Vagina (tissue), 2 donors: ENCODE measurements at places on chromosomes 12 and 14.

DNA sequence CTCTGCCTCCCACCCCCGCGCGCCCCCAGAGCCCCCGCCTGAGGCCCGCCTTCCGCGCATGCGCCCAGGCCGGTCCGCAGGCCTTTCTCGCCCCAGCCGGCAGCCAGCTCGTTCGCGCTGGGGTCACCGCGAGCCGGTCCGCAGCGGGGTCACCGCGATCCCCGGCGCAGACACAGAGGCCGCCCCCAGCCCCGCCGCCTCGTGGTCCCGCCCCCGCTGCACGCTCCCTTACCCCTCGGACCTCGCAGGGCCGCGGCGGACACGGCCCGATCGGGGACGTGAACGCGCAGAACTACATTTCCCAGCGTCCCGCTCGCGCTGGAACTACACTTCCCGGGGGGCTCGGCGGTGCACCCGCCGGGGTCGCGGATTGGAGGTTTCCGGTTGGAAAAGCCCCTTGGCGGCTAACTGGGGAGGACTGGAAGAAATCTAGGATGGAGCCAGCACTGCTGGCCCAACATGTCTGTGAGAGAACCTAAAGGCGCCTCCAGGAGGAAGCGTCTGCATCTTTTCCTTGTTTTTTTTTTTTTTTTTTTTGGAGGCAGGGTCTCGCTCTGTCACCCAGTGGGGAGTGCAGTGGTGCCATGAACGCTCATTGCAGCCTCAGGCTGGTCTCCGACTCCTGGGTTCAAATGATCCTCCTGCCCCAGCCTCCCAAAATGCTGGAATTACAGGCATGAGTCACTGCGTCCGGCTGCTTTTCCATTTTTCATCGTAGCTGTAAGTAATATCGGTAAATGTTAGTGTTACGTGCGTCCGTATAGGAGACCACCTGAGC, at the start of gene ZNF605:
ZNF605 (minus strand) TSS at position 296 of the 778 bp plus-strand sequence. CDS start 10,671 bp downstream, outside the sequence.
- DNase-seq = no peak

DNA sequence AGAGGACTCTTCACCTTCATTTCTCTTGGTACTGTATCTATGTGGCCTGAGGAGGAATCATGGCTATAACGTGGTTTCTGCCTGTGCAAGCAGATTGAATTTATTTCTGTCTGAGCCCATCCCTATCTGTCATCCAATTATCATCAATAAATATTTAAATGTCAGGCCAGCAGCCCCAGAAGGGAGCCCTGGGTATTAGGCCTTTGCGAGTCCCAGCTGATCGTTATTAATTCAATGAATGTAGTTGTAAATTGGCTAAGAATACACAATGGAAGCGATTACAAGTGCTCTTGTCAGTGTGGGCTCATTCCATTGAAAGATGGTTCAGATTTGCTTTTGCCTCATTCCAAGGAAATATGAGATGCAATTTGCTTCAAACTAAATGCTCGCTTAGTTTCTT, 142.0 kb downstream of the KTN1 start:
- DNase-seq = no peak

GRCh38 chr12:19075711-19076340, 53.7 kb upstream of the PLEKHA5 start:
- DNase-seq = no peak

DNA sequence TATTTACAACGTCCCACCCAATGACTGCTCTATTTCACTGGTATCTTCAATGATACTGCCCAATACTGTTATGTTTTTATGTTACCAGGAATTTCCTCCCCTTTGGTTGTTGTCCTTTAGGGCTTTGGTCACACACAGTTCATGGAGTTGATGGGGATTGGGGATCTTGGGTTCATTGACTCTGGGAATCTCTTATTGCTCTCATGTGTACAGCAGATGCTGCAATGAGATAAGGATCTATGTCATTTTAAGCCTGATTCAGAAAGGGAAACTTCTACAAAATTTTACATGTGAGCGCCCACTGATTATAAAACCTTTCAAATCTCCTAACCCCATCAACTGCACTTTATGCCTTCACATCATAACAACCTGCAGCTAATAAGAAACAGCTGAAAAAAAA, 67.2 kb downstream of the FAR2 start:
- no peak for DNase-seq

DNA sequence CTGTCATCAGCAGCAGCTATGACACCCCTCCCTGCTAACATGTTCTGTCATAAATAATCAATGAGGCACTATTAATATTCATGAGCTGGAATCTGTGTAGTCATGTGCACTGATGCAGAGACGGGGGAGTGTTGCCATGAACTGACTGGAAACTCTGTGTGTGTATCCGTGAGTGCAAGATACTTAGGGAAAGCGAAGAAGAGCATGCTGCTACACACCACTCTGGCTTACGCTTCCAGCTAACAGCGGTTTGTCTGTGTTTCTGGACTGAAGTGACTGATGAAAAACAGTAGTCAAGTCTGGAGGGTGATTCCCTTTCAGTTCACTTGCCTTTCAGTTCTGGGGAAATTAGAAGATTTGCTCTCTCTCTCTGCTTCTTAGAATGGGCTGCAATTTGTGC, 249.4 kb downstream of the PDZRN4 start:
- no peak for DNase-seq

DNA sequence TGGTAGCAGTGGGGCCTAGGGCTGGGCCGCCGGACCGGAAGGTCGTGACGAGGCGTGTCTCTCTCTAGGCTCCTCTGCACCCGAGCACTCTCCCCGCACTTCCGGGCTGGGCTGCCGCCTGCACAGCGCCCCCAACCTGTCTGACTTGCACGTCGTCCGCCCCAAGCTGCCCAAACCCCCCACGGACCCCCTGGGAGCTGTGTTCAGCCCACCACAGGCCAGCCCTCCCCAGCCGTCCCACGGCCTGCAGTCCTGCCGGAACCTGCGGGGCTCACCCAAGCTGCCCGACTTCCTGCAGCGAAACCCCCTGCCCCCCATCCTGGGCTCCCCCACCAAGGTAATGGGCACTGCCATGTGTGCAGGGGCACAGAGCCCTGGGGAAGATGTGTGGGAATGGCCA, 13.3 kb upstream of the PUS1 start:
- no peak for DNase-seq

DNA sequence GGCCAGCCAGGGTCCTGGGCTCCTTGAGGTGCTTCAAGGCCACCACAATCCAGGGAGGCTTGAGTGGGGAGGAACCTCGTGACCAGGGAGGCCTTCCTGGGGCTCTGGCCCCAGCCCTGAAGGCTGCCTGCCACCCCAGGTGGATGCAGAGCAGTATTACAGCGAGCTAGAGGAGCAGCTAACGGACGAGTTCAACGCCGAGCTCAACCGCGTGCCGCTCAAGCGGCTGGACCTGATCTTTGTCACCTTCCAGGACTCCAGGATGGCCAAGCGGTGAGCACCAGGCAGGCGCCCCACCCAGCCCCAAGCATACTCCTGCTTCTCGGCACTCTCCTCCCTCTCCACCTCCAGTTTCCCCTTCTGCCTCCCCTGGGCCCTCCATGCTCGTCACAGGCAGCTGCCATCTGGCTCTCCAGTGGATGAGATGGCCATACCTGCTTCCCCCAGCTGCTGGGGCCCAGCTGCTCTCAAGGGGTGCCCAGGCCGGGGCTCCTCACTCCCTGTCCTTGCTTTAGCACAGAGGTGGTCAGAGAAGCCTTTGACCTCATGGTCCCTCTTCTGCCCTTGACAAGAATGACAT, 30.6 kb downstream of the NGB start:
- no peak for DNase-seq

- no peak for DNase-seq
Measured at GRCh38 chr12:127358888-127359287, 908.1 kb upstream of the TMEM132C start.

GRCh38 chr12:40146800-40147797, 41.2 kb upstream of the SLC2A13 start:
- DNase-seq = no peak

- no peak for DNase-seq
Measured at GRCh38 chr14:71454010-71454409, 478.2 kb upstream of the RGS6 start.

DNA sequence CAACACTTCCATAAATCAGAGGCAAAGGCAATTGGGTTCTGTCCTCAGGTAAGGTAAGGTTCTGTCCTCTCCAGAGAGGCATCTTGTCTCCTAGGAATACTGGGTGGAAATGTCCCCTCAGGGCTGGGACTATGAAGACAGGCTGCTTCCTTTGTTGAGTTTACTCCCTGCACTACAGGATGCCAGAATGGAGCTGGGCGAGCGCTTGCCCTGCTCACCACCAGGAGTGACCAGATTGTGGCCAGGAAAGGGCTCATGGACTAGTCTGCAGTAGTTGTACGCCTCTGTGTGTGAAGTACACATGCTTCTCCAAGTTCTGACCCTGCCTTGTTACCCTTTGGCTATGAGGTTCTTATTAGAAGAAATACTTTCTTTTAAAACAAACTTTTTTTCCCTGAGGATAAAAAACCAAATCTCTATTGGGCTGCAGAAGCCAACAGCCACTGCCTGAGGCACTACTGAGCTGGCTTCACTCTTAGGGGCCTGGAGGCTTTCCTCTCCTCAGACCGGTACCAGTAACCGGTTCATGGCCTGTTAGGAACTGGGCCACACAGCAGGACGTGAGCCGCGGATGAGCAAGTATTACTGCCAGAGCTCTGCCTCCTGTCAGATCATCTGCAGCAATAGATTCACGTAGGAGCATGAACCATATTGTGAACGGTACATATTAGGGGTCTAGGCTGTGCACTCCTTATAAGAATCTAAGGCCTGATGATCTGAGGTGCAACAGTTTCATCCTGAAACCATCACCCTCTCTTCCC, 83.2 kb downstream of the DHRS2 start:
- peak; percentile 54 for DNase-seq

- no peak for DNase-seq
Measured at GRCh38 chr12:49720214-49720613, 13.0 kb upstream of the FMNL3 start.

DNA sequence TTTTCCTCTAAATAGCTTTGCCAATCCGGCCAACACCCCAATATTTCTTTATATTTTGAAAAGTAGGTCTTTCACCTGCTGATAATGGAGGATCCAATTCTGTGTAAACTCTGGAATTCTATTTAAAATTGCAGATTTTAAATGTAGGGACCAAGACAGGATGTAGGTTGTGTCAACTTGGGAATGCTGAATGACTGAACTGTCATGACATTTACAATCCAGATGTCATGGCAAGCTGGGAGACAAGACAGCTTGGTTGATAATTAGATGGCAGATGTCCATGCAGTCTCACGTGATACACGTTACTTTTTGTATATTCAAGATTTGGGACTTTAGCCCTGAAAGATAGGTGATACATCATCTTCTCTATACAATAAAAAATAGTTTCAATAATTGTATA, 477.2 kb downstream of the DIO2 start:
- no peak for DNase-seq

DNA sequence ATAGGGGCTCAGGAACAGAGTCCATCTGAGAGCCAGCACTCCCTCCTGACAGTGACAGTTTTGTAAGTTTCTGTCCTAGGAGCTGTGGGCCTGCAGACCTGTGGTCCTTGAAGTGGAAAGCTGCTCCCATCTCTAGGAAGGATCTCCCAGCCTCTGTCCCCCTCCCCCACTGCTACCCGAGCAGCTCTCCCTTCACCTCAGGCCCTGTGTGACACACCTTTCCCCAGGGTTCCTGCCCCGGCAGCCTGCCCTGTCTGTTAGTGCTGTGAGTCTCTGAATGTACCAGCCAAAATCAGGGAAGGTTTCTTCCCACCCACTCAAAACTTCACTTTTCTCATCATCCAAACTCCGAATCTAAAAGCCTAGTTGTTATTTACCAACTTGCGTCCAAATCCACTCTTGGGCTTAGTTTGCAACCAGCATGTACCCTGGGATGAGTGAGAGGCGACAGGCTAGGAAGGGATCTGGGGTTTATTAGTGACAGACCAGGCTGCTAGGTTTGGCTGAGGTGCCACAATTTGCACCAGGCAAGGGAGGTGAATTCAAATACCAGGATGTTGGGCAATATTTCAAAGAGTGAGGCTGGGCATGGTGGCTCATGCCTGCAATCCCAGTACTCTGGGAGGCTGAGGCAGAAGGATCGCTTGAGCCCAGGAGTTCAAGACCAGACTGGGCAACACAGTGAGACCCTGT, 39.9 kb downstream of the NINJ2 start:
- DNase-seq = no peak

DNA sequence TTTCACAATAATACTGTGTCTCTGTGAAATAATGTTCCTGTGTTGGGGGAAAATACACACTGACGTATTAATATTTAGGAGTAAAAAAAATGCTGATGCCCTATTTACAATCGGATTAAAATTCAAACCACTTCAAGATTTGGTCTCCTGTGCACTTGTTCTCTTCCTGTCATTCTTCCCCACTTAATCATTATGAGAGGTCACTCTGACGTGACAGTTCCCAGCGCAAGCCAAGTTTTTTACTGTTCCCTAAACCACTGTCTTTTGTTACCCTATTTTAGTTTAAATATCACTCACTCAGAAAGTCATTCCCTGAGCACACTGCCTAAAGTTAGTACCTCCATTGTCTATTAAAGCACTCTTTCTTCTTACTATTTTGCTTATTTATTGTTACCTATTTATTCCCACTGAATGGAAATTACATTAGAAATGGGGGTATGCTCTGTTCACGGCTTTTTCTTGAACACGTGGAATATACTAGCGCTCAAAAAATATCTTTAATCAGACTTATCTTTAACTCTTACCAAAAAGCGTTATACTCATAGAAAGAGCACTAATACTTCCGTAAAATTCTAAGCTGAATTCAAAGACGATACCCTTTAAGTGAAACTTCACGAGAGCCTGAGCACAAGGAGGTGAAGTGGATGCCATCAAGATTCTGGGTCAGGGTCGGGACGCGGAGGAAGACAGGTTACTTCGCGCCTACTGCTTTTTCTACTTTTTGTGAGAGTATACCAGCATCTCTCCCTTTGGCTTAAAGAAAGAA, 670 bp upstream of the PSMA3 start:
- no peak for DNase-seq

DNA sequence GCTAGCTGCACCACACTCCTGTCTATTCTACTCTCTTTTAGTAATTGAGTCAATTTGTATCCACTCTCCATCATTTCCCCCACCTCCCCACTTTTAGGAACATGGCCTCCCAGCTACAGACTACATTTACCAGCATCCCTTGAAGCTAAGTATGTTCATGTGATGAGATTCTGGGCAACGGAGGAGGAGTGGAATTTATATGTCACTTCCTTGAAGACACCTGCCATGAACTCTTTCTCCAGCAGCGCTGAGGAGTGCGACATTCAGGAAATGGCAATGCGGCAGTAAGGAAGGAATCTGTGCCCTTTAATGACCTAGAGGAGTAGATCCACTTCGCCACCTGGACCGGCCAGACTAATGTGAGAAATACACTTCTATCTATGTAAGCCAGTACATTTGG, 243.7 kb upstream of the DIO2 start:
- DNase-seq = no peak

DNA sequence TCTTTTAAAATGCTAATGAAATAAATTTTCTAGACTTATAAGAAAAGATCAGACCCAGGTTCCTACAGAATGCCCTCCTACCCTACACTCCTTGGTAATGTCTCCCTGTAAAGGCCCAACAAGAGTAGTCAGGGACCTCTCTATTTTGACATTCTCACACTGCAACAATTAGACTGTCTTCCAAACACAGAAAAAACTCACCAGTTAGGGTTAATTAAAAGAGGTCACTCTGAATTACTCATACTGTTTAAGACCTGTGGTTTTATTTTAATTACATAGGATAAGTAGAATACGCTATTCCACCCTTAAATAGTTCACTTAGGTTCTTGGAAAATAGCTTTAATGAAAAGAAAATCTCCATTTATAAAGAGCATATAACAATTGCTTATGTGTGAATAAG, 142.4 kb downstream of the ITPR2 start:
- DNase-seq = no peak
